ENCODE measurements at places on chromosomes 1 and 21. TPM values are rescaled to one million over a fixed set of nuclear protein-coding genes. Genes with fewer than 3 reads are reported as not detected.

Gene S100A14
- total RNA-seq: 543 TPM

Gene RAB42
- 2.3 TPM for total RNA-seq

Gene NPHP4
- 6.2 TPM for total RNA-seq

Gene LRRC8B
- 14.4 TPM for total RNA-seq

GRCh38 chr1:21157054-21157453, 19.6 kb downstream of the EIF4G3 start:
- DNase-seq: no peak

DNA sequence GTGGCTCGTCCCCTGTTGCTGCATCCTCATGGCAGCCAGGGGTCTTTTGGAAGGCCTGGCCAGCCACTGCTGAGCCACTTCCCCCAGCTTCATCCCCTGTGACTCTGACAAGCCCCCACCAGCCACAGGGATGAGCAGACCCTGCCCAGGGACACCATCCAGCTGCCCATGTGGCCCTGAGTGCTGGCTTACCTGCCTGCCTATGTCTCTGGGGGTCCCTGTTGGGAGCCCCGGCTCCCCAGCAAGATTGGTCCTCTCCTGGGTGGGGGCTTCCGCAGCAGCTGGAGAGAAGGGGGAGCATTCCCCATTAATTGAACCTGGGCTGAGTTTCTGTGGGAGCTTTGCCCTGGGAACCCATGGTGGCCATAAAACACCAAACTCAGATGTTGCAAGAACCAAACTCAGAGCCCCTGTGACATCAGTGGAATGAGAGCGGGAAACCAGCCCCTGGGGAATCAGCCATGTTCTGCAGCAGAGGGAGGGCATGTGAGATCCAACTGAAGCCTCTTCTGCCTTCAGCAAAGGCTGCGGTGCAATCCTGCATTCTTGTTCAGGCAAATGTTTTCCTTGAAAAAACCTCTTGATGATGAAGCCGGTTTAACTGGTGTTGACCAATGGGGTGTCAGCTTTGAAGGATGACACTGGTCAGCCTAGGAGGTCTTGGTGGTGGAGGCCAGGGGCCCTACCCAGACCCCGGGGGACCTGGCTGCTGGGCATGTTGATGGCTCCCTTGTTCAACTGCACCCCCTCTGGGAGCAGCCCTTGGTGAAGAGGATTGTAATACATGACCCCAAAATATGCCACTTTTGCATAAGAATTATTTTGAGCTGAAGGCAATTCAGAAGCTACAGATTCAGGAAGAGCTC, 28.3 kb upstream of the COL18A1 start:
- DNase-seq: no peak

GRCh38 chr1:181656491-181656890, 173.2 kb downstream of the CACNA1E start:
- DNase-seq: no peak

DNA sequence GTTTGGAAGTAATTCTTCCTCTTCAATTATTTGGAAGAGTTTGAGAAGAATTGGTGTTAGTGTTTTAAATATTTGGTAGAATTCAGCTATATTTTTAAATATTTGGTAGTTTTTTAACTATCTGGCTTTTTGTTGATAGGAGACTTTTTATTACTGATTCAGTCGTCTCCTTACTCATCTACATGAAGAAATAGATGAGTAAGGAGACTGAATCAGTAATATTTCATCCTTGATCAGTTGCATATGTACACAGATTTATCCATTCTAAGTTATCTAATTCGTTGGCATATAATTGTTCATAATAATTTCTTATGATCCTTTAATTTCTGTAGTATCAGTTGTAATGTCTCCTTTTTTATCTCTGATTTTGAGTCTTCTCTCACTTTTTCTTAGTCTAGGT, 224.1 kb downstream of the GPR52 start:
- DNase-seq: no peak

GRCh38 chr1:46533179-46533864, 18.1 kb downstream of the KNCN start:
- DNase-seq: no peak

DNA sequence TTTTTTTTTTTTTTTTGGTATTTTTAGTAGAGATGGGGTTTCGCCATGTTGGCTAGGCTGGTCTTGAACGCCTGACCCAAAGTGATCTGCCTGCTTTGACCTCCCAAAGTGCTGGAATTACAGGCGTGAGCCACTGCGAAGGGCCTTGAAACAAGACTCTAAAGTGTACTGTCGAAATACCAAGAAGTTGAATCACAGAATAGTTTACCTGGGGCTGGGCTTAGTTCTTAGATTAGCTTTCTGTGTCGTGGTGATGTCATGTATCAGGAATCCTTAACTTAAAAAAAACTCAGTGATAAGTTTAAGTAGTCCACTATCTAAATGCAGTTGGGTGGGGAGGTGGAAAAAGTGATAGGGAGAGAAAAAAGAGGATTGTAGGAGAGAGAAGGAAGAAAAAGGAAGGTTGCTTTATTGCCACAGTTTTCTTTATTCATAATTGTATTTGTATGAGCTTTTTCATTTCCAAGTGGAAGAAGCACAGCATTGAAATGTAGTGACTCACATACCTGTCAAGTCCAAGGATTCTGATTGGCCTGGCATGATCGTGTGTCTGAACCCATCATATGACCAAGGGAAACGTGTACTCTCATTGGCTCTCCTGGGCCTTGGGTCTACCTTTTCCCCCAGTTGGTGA, 13.4 kb downstream of the ITSN1 start:
- peak; percentile 25 for DNase-seq

GRCh38 chr1:116408803-116409720, 36.0 kb downstream of the ATP1A1 start:
- DNase-seq: no peak

- DNase-seq: no peak
These were observed 15.2 kb downstream of the PTTG1IP start for GRCh38 chr21:44858291-44858690.

- DNase-seq: no peak
These were observed 579 bp upstream of the GTF2B start for GRCh38 chr1:88891951-88892340.

DNA sequence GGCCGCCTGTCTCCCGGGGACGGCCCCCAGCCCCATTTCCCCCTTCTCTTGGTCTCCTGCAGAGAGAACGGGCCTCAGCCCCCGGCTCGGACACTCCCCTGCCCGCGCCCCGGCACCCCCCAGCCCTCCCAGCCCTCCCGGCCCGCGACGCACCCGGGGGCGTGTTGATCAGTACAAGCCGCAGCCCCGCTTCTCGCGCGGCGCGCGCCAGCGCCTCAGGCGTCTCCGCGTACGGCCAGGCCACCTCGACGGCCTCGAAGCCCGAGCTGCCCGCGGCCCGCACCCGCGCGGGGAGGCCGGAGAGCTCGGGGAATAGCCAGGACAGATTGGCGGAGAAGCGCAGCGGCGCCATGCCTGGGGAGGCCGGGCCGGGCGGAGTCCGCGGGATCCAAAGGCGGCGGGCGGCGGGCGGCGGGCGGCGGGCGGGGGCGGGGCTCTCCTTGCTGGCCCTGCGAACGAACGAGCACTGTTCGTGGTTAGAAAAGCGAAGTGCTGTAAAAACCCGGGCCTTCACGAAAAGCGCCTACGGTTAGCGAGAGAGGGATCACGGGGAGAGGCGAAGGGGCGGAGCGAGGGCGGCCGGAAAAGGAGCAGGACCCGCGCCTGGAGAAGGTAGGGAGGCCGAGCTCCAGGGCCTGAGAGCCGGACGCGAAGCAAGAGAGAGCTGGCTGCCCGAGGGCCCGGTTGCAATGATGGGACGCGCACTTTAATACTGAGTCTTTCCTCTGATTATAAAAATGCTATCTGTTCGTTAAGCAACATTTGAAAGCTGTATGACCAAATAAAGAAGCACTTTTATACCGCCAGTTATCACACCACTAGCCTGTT, at the start of gene HYI:
Gene HYI (minus strand): TSS at position 490 of the 828 bp plus-strand sequence. CDS start 138 bp downstream, at position 352.
- peak; percentile 92 for DNase-seq

- no peak for DNase-seq
These were observed 949.7 kb downstream of the AMY1C start for GRCh38 chr1:104699433-104699832.

GRCh38 chr1:24100945-24101737, 10.8 kb downstream of the MYOM3 start:
- DNase-seq: no peak

GRCh38 chr21:15063081-15063813, 1.6 kb downstream of the NRIP1 start:
- peak; percentile 37 for DNase-seq

Measured in colonic mucosa (tissue), 4 donors.